ENCODE measurements at places on chromosomes 1 and 21. TPM values are rescaled to one million over a fixed set of nuclear protein-coding genes. Genes with fewer than 3 reads are reported as not detected.

- no peak for DNase-seq
Measured at GRCh38 chr1:6545276-6546112, 8.8 kb downstream of the NOL9 start.

DNA sequence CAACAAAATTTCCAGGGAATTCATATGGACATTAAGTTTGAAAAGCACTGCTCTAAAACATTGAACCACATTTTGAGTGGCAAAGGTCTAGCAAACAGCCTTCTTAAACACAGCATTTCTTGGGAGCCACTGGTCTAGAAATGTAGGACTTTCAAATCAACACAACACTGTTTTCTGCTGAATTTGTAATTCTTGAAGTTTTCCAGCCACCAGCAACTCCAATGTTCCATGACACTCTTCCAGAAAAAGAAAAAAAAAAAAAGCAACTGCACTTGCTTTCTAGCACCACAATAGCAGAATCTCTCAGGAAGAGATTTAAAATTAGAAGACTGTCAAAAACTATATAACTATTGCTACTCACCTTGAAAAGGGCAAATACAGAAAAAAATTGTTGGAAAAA is 4.5 kb downstream of the SYDE2 start:
- DNase-seq, result no peak

- no peak for DNase-seq
Measured at GRCh38 chr1:35190784-35191183, 2.2 kb downstream of the SFPQ start.

Gene AVPR1B
- total RNA-seq, result not detected

GRCh38 chr21:38567335-38567969 is 69.2 kb upstream of the ERG start:
- DNase-seq, result no peak

- DNase-seq, result no peak
Measured at GRCh38 chr21:37623689-37624088, 257.1 kb downstream of the DYRK1A start.

Gene SSX2IP
- 4.4 TPM for total RNA-seq

DNA sequence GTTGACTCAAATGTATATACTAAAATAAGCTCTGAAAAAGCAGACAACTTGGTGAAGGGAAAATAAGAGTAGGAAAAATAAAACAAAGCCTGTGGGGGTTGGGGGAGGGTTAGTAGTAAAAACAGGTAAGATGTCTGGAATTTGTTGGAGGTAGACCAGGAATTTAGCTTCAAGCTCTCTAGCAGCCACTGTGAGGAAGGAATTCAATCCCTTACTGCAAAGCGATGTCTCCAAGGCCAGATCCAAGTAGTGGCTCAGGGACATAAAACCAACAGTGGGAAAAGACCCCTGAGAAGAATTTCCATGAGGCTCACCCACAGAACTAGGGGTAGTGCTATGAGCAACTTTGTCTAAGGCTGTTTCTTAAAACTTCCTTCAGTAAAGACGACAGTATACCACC is 7.8 kb downstream of the ANGPTL7 start:
- no peak for DNase-seq

Gene KCNJ9
- total RNA-seq, result not detected

Gene RABGAP1L
- 8.7 TPM for total RNA-seq

DNA sequence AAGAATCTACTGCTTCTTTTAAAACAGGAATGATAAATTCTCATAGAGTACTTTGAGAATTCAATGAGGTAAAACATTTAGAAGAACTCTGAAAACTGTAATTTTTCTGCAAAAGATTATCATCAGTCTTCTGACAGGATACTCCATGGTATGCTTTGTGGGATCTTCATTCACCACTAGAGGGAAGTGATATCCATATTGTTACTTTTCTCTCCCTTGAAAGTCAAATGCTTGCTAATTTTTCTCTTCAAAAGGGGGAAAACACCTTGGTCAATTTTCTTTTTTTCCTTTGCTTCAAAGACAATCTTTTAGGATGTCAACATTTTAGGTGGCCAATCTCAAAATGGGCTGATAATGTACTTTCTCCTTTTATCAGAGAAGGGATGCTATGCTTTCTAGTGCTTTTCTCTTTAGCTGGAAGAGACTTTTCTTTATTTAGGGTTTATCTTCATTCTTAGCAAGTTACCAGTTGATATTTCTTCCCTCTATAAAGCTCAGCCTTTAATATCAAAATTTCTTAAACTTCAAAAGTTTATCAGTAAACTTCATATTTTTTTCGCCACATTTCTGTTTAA is 95.5 kb downstream of the NEGR1 start:
- no peak for DNase-seq

Measured in psoas muscle (tissue), 8 donors.